ENCODE measurements at places on chromosomes 3 and 15. TPM values are rescaled to one million over a fixed set of nuclear protein-coding genes. Genes with fewer than 3 reads are reported as not detected.
A peak's percentile ranks its signal among the peaks of the same experiment; 100 is the strongest.

- no peak overlapping the region for H3K4me3 ChIP-seq
- no peaks in the 10 kb centered on the region for H3K27me3 ChIP-seq
- no peaks in the 10 kb centered on the region for H3K4me1 ChIP-seq
- H3K27ac ChIP-seq, result no peak overlapping the region
- DNase-seq, result no peak
These were observed 360.5 kb downstream of the RSL24D1 start for GRCh38 chr15:54836052-54836795.

DAPK2 gene
- not detected for polyA plus RNA-seq

POLQ gene
- 0.04 TPM for polyA plus RNA-seq

DNA sequence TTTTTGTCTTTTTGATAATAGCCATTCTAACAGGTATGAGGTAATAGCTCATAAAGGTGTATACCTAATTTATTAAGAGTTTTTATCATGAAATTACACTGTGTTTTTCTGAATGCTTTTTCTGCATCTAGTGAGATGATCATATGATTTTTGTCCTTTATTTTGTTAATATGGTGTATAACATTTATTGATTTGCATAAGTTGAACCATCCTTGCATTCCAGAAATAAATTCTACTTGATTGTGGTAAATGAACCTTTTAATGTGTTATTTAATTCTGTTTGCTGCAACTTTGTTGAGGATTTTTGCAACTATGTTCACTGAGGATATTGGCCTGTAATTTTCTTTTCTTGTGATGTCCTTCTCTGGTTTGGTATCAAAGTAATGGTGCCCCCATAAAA, 28.0 kb upstream of the PCSK6 start:
- H3K27ac ChIP-seq, result no peak overlapping the region
- no peak for DNase-seq
- H3K27me3 ChIP-seq, result peaks cover 3% of the 10 kb centered on the region

GRCh38 chr3:71104976-71105375, 478.6 kb downstream of the FOXP1 start:
- peaks cover 62% of the 10 kb centered on the region for H3K4me1 ChIP-seq
- no peak overlapping the region for H3K4me3 ChIP-seq
- H3K27me3 ChIP-seq, result no peaks in the 10 kb centered on the region
- H3K27ac ChIP-seq, result no peak overlapping the region
- H3K36me3 ChIP-seq, result peaks cover 22% of the 10 kb centered on the region

- no peak overlapping the region for H3K4me3 ChIP-seq
- peaks cover 17% of the 10 kb centered on the region for H3K4me1 ChIP-seq
- no peaks in the 10 kb centered on the region for H3K36me3 ChIP-seq
- H3K27me3 ChIP-seq, result no peaks in the 10 kb centered on the region
- H3K27ac ChIP-seq, result no peak overlapping the region
- DNase-seq, result no peak
These were observed 40.3 kb downstream of the RGMA start for GRCh38 chr15:93048759-93049161.

SLC15A2 gene
- 0.46 TPM for polyA plus RNA-seq

C3orf22 gene
- not detected for polyA plus RNA-seq

DNA sequence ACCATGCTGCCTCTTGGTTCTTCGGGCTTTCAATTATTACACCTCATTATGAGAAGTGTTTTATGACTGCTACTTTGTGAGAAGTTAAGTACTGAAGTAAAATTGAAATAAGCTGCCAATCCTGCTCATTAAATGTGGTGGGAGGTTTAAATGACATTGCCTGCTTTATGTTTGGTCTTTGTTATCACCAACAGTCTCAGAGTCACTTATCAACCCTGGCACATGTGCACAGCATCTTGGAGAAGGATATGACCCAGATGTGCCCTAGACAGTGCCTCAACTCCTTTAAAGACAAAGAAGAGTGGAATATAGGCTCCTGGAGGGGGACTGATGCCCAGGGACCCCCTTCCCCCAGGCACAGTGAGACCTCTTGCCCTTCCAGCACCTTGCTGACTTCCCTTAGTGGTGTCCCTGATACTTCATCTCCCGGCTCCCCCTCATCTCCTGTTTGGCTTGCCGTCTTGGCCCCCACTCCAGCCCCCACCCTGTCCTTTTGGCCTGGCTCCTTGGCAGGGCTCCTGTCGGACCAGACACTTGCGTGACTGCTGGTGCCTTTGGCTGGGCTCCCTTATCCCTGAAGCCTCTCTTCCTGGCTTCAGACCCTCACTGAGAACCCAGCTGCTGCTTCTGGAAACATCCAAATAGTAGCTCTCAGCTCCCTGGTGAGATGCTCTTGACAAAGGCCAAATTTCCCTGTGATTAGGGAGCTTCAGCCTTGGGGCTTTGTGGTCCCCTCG, 39.8 kb downstream of the ARHGAP31 start:
- DNase-seq, result no peak
- no peak overlapping the region for H3K27ac ChIP-seq
- no peaks in the 10 kb centered on the region for H3K36me3 ChIP-seq
- H3K4me3 ChIP-seq, result no peak overlapping the region
- H3K4me1 ChIP-seq, result no peaks in the 10 kb centered on the region

SPATA12 gene
- not detected for polyA plus RNA-seq

GRCh38 chr15:26632500-26632899, 140.4 kb downstream of the GABRB3 start:
- H3K4me1 ChIP-seq, result no peaks in the 10 kb centered on the region
- no peak for DNase-seq
- H3K36me3 ChIP-seq, result no peaks in the 10 kb centered on the region
- no peak overlapping the region for H3K4me3 ChIP-seq
- no peaks in the 10 kb centered on the region for H3K27me3 ChIP-seq

- H3K27ac ChIP-seq, result no peak overlapping the region
- H3K4me1 ChIP-seq, result no peaks in the 10 kb centered on the region
These were observed 47.7 kb upstream of the PLXND1 start for GRCh38 chr3:129654131-129654530.

DHX30 gene
- 65.8 TPM for polyA plus RNA-seq

ATG3 gene
- polyA plus RNA-seq, result 70.9 TPM

- no peak for DNase-seq
- peaks cover 9% of the 10 kb centered on the region for H3K4me1 ChIP-seq
- H3K4me3 ChIP-seq, result no peak overlapping the region
- no peak overlapping the region for H3K27ac ChIP-seq
These were observed 9.6 kb upstream of the CYP11A1 start for GRCh38 chr15:74376825-74377581.

GRCh38 chr3:186909078-186909853, 21.1 kb upstream of the ST6GAL1 start:
- peak overlapping the region; percentile 48 for H3K4me3 ChIP-seq
- H3K36me3 ChIP-seq, result no peaks in the 10 kb centered on the region
- peak; percentile 78 for DNase-seq
- H3K27ac ChIP-seq, result peak overlapping the region; percentile 66

GRCh38 chr15:41006479-41006878, 53.2 kb downstream of the CHAC1 start:
- no peak overlapping the region for H3K27ac ChIP-seq
- H3K36me3 ChIP-seq, result no peaks in the 10 kb centered on the region
- H3K4me1 ChIP-seq, result no peaks in the 10 kb centered on the region
- no peak for DNase-seq

GRCh38 chr3:177190756-177191681, 6.3 kb downstream of the TBL1XR1 start:
- H3K4me3 ChIP-seq, result no peak overlapping the region
- H3K4me1 ChIP-seq, result peaks cover 34% of the 10 kb centered on the region
- H3K27me3 ChIP-seq, result no peaks in the 10 kb centered on the region
- no peak overlapping the region for H3K27ac ChIP-seq
- DNase-seq, result no peak
- H3K36me3 ChIP-seq, result no peaks in the 10 kb centered on the region

C3orf85 gene
- polyA plus RNA-seq, result not detected

- H3K27me3 ChIP-seq, result no peaks in the 10 kb centered on the region
- no peaks in the 10 kb centered on the region for H3K4me1 ChIP-seq
- DNase-seq, result no peak
- H3K4me3 ChIP-seq, result no peak overlapping the region
- no peaks in the 10 kb centered on the region for H3K36me3 ChIP-seq
These were observed 57.4 kb upstream of the NMNAT3 start for GRCh38 chr3:139735191-139735590.

NEIL1 gene
- polyA plus RNA-seq, result 3.1 TPM

- H3K4me3 ChIP-seq, result no peak overlapping the region
- H3K36me3 ChIP-seq, result no peaks in the 10 kb centered on the region
- no peaks in the 10 kb centered on the region for H3K4me1 ChIP-seq
These were observed 45.8 kb downstream of the FOXB1 start for GRCh38 chr15:60049948-60050347.

CCR4 gene
- 0.51 TPM for polyA plus RNA-seq

- H3K27ac ChIP-seq, result no peak overlapping the region
- no peak overlapping the region for H3K4me3 ChIP-seq
- DNase-seq, result peak; percentile 74
- H3K36me3 ChIP-seq, result no peaks in the 10 kb centered on the region
- H3K4me1 ChIP-seq, result no peaks in the 10 kb centered on the region
- H3K27me3 ChIP-seq, result no peaks in the 10 kb centered on the region
These were observed 35.4 kb upstream of the ATG7 start for GRCh38 chr3:11236588-11237461.

- DNase-seq, result no peak
- H3K4me1 ChIP-seq, result no peaks in the 10 kb centered on the region
- H3K36me3 ChIP-seq, result no peaks in the 10 kb centered on the region
- H3K27me3 ChIP-seq, result no peaks in the 10 kb centered on the region
- no peak overlapping the region for H3K27ac ChIP-seq
These were observed 891.1 kb downstream of the TUSC7 start for GRCh38 chr3:117600666-117601065.

- H3K27me3 ChIP-seq, result no peaks in the 10 kb centered on the region
- peak; percentile 32 for DNase-seq
- H3K36me3 ChIP-seq, result no peaks in the 10 kb centered on the region
- H3K27ac ChIP-seq, result peak overlapping the region; percentile 88
- peak overlapping the region; percentile 79 for H3K4me3 ChIP-seq
These were observed 1.4 kb downstream of the MAPK6 start for GRCh38 chr15:52020221-52021085.

GRCh38 chr3:15875016-15875689, 77.4 kb upstream of the ANKRD28 start:
- no peaks in the 10 kb centered on the region for H3K4me1 ChIP-seq
- H3K27me3 ChIP-seq, result no peaks in the 10 kb centered on the region
- H3K27ac ChIP-seq, result no peak overlapping the region

All from naive thymus-derived CD4-positive, alpha-beta T cell (primary cell).